ENCODE measurements at places on chromosomes 4 and X.

GRCh38 chr4:153082322-153083301 lies 121.6 kb upstream of the TRIM2 start:
- DNase-seq: no peak

GRCh38 chr4:160136021-160136420 lies 1033.1 kb downstream of the RAPGEF2 start:
- DNase-seq: no peak

GRCh38 chrX:149490100-149490499 lies 15.0 kb downstream of the IDS start:
- no peak for DNase-seq

DNA sequence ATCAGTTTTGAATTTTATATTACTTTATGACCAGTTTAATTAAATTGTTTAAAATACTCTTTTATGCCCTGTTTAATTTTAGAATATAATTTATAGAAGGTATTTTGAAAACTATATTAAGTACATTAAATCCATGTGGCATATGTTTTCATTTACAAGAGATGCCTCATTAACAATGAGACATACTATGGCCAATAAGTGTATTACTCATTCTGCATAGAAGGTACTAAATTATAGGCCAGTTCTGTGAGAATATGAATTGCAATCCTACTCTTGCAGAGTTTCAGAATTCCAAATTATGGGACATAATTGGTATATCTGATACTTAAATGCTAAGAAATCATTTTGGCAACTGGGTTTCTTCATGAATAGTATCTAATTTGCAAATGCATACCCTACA lies 951.1 kb downstream of the FAT4 start:
- DNase-seq: no peak

DNA sequence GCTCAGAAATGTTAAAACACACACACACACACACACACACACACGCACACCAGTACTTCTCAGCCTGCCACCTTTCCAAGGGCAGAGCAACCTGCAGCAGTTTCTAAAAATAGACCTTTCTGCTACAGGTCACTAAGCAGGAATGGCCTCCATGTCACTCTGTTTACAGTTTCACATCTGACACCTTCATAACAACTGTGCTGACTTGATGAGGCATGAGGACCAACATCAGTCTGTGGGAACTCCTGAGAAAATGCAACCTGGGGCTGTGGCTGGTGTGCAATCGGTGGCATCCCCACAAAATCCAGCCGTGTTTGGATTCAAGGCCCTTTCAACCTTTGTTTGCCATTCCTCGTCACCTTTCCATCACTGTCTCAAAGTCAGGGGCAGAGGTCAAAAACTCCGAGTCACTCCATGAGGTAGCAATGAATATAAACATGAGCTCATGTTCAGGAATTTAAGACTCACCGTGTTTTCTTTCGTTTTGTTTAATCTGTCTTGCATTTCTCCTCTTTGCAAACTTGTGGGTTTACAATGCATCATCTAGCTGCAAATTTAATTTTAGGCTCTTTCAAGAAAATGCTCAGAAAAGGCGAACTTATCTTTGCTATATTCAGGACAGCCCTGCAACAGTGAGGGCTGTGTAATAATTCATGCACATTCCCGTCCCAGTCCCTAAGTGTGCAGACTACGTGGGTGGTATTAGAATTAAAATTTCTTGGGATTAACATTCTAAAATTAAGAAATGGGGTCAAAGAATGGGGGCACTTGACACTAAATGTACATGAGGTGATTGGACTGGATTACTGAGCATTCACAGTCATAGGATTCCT lies 135.3 kb downstream of the SHROOM3 start:
- peak; percentile 36 for DNase-seq

- no peak for DNase-seq
Observed at GRCh38 chr4:84189144-84189543, 309.9 kb downstream of the NKX6-1 start.

DNA sequence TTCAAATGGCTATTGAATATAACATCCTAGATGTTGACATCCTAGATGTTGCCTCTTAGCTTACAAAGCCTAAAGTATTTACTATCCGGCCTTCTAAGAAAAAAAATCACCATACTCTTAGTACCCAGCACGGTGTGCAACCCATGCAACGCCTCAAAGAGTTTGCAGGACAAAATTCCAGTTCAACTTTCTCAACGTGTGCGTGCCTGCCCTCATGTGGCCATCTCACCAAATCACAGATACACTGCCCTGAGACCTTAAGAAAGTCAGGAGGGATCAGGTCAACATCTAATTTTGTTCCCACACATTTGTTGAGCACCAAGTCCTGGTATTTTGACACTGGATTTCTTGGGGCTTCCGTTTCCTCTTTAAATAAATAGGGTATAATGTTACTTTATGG lies 68.3 kb downstream of the CRMP1 start:
- no peak for DNase-seq

DNA sequence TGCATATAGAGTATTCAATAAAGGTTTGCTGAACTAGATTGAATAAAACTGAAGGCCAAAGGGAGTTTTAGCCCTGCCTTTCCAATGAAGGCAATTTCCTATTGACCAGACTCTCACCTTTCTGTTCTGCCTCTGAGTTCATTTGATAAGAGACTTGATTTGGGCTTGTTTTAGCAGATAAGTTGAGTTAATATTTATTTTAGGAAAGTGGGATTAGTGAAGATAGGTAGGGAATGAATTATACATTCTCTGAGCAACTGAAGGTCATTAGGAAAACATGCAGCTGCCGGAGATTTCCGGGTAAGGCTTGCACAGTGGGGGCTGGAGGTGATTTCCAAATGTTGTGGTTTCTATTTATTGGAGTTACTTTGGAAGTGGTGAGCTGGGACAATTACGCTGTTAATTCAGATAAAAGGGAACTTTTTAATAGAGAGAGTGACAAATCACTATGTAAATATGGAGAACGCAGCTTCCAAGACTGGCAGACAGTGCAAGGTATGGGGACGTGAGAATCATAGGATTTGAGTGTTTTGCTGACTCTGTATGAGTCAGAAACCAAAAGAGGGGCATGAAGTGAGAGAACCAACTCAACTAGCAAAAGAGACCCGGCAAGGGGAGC lies 553.6 kb upstream of the BOD1L1 start:
- DNase-seq: peak; percentile 54

- DNase-seq: no peak
Observed at GRCh38 chrX:96704629-96705028, 20.0 kb downstream of the DIAPH2 start.

GRCh38 chrX:148609515-148610327 lies 109.3 kb downstream of the AFF2 start:
- DNase-seq: no peak
